ENCODE measurements at places on chromosomes 5 and 9.

DNA sequence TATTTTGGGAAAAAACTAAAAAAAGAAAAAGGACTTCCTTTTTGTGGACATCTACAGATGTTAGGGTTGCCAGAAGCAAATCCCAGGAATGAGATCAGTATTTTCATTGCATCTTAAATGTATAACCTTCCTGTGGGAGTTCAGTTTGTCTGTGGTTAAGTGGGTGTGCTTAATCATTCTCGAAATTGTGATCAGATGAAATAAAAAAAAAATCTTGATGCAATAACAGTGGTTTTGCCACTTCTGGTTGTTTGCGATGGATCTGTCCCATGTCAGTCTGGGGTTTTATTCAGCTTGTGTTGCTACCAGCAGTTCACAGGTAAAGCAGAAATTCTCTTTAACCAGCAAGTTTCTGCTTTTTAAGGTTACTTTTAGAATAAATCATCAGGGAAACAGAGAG is 179.0 kb downstream of the MAN2A1 start:
- DNase-seq = no peak

GRCh38 chr5:90398726-90399125 is 10.8 kb downstream of the CETN3 start:
- DNase-seq = no peak

- no peak for DNase-seq
These were observed 428.3 kb downstream of the DNAH5 start for GRCh38 chr5:13516195-13516594.

- no peak for DNase-seq
These were observed 11.9 kb upstream of the AQP7 start for GRCh38 chr9:33414268-33414667.

- no peak for DNase-seq
These were observed 112.6 kb downstream of the GALNT10 start for GRCh38 chr5:154303133-154303532.

GRCh38 chr9:127081250-127082185 is 40.9 kb downstream of the ANGPTL2 start:
- no peak for DNase-seq

All from stimulated activated CD4-positive, alpha-beta T cell treated with anti-CD3 and anti-CD28 coated beads, Interleukin-4, amount 100 ng/mL, for 24 hours (primary cell).